ENCODE measurements at places on chromosomes 13 and 19.

GRCh38 chr19:51317376-51317775 lies 5.9 kb downstream of the IGLON5 start:
- DNase-seq, result no peak

GRCh38 chr13:37534676-37535075 lies 63.9 kb downstream of the POSTN start:
- DNase-seq, result no peak

DNA sequence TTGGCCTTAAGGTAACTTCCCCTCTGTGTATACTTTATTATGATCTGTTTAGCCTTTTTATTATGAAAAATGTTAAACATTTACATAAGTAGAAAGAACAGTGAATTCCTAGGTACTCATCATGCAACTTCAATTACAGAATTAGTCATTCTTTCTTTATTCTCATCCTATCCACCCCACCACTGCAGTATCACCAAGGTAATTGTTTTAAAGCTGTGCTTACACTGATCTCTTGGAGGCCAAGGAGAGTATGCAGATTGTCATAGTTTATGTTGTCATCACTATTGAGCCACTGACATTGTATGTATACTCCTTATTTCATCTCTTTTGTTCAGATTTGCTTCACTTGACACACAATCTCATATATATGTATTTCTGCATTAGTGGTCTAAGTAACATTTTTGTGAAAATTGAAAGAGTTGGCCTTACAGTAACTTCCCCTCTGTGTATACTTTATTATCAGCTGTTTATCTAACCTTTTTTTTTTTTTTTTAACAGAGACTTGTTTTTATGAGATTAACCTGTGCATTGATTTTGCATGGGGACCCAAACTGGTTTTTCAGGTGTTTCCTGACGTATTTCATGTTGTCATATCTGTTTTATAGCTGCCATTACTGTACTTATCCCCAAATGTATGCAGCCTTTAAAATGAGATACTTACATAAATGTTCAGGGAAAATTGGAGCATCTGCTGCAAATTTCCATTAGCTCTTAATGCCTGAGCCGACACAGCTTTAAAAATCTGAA lies 4.5 kb downstream of the ZNF507 start:
- no peak for DNase-seq

GRCh38 chr13:23518231-23518630 lies 52.0 kb upstream of the TNFRSF19 start:
- no peak for DNase-seq

DNA sequence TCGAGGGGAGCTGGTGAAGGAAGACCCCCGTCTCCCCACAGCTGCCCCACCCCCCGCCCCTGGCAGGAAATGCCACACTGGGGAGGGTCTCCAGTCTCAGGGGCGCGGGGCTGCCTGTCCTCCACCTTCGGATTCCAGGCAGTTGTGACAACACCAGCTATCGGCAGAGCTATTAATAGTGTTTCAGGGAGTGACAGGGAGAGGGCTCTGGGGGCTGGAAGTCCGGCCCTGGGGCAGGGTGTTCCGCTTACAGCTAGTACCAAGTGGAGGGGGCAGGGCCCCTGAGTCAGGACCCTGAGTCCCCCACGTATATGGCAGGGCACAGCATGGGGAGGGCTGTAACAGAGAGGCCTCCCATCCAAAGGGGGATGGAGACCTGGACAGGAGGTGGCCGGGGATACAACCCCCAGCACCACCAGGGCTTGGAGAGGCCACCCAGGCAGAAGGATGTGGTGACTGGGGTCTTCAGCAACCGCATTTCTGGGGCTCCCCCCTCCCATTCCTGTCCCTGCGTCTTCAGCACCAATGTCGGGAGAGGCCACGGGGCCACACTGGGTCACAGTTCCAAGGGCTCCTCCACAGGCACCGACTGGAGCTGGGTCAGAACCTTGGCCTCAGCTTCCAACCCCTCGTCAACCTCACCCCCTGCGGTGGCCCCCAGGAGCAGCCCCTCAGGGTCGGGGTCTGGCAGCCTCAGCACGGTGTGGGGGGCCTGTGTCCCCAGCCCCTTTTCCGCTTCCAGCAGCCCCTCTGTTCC lies 3.9 kb downstream of the SIX5 start:
- no peak for DNase-seq

DNA sequence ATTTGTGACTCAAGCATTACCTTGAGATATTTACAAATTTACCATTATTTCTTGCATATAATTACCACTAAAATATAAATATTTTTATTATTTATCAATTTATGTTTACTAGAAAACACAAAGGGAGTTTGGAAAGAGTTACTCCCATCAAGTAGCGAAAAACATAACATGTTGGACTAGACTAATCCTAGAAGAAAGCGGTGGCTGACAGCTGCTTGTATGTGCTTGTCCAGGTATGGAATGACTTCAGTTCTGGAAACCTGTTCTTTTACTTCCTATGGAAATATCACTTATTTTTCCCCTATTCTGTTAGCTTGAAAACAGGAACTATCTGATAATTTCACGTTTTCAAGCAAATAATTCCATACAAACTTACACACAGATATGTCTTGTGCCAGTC lies 28.5 kb downstream of the SLITRK1 start:
- DNase-seq, result no peak

DNA sequence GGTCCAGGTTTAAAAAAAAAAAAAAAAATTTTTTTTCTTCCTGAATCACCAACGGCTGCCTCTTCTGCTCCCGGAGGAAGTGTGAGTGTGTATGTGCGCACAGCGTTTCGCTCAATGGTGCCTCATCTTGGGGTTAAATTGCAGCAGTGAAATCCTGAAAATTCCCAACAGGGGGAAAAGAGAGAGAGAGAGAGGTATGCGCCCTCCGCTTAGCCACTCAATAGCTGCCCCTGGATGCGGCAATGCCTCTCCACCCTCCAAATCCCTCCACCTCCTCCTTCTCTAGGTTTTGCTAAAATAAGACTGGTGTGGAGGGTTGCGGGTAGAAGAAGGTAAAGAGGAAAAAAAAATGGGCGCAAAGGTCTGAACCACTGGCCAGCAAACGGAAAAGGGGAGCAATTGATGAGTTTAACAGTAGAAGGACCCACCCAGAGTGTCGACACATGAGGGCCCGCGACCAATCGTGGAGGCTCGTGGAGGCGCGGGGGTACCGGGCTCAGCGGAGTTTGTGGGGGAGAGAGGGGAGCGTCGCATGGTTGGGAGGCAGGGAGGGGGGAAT lies 853 bp upstream of the CACNA1A start:
- peak; percentile 77 for DNase-seq

- no peak for DNase-seq
These were observed 15.0 kb downstream of the ZNF114 start for GRCh38 chr19:48284896-48285295.

DNA sequence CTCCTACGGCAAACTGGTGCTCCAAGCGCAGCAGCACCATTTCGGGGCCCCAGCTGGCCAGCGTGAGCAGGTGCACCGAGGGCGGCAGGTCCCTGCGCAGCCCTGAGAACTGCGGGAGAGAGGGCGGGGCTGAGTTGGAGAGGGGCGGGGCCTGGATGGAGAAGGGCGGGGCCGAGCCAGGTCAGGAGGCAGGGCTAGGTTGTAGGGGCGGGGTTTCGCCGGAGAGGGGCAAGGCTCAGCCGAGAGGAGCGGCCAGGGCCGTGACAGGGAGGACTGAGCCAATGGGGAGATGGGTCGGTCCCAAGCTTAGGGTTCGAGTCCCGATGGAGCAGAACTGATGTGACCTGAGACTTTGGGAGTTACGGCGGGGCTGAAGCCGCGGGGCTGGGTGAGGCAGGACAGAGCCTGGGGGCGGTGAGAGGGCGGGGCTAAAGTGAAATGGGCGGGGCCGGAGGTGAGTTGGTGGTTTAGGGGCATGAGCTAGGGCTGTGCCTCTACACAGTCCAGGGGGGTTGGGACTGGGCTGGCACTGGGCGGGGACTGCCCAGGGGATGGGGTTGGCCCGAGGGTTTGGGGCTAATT lies 19.0 kb downstream of the MAN2B1 start:
- DNase-seq, result no peak

- no peak for DNase-seq
These were observed 3.3 kb downstream of the FBL start for GRCh38 chr19:39842693-39843435.

GRCh38 chr19:39582891-39583625 lies 19.3 kb upstream of the LGALS13 start:
- no peak for DNase-seq

DNA sequence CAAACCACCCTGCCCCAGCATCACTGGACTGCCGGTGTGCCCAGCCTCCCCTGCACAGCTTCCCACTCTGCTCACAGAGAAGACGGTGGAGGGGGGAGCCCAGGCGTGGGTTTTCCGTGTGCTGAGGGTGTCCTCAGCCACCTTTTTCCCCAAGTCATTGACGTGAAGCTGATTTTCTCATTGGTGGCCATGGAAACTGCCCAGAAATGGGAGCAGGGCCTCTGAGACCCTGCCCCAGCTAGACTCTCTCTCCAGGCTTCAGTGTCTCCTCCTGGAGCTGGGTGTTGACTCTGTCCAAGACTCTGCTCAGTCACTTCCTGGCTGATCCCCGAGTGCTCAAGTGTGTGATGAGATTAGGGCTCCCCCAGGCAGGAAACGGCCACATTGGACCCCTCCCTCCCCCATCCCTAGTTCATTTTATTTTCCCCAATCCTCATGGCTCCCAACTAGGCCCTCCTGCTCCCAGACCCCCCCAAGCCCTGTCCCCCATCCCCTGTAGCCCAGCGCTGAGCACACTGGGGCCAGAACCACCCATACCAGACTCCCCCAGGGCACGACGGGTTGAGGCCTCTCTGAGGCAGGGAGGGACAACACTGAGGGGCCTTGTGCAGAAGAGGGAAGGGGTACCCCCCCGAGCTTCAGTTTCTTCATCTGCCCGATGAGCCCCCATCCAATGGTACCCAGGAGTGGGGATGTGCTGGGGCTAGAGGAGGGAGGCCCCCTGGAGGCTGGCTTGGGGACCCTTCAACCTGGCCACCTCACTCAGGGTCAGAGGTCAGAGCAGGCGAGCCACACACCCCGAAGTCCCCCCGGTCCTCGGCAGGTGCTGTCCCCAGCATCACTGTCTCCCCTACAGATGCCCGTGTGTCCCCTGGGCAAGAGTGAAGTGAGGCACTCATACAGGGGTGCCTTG lies 1.2 kb upstream of the F2RL3 start:
- no peak for DNase-seq

GRCh38 chr13:106796280-106797047 lies 228.5 kb upstream of the ARGLU1 start:
- peak; percentile 60 for DNase-seq

Measured in brain (organoid and tissue), 16 donors.